ENCODE measurements at places on chromosomes 1 and 21.

DNA sequence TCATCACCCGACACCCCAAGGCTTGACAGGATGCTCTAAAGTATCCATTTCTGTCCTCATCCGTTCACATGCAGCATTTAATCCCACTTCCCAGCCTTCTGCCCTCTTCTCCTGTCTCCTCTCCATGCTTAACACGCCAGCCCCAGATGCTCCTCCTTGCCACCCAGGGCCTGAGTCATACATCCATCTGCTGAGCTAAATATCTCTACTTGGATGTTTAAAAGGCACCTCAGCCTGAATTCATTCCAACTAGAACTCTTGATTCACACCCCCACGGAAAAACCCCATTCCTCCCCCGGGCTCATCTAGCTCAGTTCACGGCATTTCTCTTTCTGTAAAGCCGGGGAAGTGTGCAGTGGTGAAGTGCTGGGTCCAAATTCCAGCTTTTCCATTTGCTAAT lies 27.7 kb downstream of the TEX35 start:
- peak; percentile 7 for DNase-seq

- DNase-seq, result peak; percentile 39
Measured at GRCh38 chr1:41662765-41663437, 178.4 kb upstream of the EDN2 start.

- no peak for DNase-seq
Measured at GRCh38 chr1:234288946-234289345, 84.3 kb upstream of the COA6 start.

DNA sequence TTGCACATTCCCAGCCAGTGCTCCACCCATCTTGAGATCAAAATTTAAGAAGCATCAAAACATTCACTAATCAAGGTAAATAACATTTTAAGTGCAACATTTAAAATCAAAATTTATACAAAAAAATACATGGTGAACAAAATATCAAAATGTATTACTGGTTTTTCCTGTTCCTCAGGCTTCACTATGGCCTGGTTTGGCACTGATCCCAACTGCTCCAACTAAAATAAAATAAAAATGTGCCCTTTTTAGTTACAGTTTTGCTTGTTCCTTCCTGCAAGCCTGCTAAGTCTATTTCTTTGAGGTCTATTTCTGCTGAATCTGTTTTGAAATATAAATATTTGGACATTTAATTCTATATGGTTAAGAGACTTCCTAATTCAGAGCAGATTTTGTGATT lies 54.9 kb downstream of the ADAMTS1 start:
- no peak for DNase-seq

- DNase-seq, result no peak
Measured at GRCh38 chr1:187551061-187551460, 722.3 kb downstream of the PLA2G4A start.

DNA sequence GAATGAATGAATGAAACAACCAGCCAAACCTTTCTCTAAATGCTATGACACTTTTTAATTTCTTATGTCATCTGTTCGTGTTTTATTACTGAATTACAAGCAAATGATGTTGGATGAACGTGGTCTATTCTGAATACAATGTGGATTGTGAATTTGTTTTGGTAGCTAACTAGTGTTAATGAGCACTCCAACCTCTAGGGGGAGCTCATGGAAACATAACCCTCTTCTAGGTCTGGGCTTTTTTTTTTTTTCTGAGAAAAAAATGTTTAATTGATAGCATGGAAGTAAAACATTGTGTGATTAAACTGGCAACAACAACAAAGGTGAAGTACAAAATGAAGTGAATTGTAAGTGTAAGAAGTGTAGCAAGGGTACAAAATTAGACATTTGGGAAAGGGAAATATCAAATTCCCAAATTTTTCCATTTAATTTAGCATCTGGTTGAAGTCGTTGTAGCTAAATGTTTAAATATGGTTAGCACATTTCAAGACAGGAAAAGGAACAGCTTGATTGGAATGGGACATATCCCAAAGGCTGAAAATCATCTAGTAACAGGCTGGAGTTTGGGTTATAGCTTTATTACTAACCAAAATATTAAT lies 42.6 kb upstream of the PTGS2 start:
- peak; percentile 63 for DNase-seq

DNA sequence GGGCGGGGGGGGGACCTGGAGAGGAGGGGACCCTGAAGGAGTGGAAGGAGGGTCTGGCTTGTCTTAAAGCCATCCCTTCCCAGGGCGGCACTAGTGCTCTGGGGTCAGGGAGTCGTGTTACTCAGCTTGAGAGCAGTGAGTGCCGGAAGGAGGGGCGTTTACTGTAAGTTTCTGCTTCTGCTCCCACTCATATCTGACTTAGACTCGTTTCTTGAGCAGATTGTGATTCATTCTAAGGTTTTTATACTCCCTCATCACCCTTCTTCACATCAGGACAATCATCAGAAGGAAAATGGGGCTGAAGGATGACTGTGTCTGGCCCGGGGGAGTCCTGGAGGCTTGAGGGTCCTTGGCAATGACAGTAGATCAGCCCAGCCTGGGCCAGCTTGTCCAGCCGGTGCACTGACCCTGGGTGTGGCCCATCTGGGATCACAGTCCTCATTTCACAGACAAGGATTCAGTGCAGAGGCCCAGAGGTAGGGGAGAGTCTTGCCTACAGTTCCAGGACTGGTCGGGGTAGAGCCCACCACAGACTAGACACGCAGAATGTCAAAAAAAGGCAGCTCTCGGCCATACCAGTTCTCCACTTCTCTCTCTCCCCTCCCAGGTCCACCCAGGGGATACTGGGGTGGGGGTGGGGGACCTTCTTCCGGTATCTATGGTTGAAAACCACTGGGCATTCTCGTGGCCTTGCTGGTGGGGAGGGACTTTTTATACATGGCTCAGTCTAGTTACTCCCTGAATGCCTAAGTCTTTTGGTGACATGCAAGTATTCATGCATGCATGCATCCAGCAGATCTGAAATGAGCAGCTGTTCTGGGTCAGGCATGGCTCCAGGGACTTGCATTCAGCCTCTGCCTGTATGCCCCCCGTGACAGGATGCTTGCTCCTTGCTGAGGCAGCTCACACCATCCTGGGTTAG lies 5.1 kb downstream of the TNFRSF8 start:
- DNase-seq, result no peak

DNA sequence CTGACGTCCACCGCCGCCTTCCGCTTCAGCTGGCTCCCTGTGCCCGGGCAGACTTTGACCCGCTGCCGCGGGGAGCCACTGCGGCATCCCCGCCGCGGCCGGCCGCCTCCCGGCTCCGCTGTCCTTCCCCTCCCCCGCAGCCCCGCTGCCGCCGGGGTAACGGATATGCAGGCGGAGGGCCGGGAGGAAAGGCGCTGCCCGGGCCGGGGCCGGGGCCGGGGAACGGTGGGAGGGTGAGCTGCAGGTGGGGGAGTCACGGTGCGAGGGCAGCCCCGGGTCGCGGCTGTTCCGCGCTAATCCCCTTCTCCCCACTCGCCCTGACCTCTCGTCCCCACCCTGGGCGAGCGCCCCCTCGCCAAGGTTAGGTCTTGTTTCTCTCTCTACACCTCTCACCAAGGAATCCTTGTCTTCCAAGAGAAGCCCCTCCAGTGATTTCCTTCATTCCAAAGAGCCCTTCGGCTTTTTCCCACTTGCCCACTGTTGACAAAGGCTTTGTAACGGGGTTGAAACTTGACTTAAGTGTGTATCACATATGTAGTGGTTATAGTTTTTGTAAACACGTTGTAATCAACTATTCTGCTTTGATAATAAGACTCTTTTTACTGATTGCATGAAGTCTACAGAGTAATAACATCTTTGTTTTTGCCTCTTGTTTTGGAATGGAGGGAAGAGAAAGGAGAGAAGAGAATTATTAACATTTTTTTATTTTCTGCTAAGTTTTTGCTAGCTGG lies 669 bp downstream of the XPR1 start:
- no peak for DNase-seq

GRCh38 chr1:36166938-36167905 lies 11.3 kb downstream of the MAP7D1 start:
- no peak for DNase-seq

DNA sequence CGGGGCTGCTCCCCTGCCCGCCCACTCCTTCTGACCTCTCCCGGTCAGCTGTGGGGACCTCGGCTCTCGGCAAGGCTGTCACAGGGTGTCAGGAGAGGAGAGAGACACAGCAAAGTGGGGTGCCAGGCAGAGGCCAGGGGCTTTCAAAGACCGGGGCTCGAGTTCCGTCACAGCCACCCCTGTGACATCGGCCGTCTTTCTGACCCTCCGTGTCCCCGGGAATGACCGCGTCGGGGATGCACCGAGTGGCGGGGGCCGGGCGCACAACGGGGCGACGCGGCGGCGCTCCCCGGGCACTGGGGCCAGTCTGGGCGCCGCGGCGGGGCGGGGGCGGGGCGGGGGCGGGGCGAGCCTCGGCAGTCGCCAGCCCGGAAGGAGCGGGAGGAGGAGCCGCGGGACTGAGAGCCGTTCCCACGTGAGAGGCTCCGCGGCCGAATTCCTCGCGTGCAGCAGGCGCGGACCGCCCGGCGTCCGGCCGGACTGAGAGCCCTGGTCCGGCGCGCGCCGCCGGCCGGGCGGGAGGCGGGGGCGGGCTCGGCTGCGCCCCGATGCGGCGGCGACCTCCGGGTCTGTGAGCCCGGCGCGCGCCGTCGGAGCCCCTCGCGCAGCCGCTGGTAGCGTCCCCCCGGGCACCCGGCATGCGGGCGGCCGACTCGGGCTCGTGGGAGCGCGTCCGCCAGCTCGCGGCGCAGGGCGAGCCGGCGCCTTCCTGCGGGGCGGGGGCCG lies 229.7 kb upstream of the TMEM51 start:
- peak; percentile 80 for DNase-seq

- DNase-seq, result no peak
Measured at GRCh38 chr1:180407051-180407450, 95.3 kb downstream of the ACBD6 start.

DNA sequence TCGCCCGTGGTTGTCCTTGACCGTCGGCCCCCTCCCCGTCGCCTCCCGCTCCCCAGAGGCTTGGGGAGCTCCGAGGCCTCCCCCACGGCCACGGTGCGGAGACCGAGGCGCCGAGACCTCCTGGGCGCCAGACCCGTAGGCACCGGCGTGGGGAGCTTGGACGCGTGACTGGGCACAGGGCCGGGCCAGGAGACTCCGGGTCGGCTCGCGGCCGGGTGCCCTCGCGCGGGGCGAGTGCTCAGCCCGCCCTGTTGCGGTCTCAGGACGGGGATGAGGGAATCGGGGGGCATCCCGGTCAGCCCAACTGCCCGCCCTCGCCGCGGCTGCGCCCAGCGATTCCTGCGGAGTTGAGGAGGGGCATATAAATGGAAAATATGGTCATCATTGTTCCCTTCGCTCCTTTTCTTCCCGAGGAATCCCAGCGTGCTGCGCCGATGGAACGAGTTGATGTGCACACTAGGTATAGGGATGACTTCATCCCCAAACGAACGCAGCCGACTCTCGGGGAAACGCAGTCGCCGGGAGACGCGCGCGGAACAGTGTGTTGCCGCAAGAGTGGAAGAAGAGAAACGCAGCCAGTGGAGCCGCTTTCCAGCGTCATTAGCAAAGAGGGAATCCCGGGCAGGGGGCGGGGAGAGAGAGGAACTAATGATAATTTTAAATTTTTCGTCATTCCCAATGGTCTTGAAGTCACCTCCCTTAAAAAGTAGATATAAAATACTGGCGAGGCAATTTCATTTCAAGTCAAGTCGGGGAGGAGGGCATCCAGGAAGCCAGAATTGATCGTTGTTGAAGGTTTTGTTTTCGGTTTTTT lies 747 bp upstream of the ENAH start:
- peak; percentile 56 for DNase-seq
